Cardiac fibroblast (primary cell): ENCODE measurements at places on chromosomes 12 and 14.

DNA sequence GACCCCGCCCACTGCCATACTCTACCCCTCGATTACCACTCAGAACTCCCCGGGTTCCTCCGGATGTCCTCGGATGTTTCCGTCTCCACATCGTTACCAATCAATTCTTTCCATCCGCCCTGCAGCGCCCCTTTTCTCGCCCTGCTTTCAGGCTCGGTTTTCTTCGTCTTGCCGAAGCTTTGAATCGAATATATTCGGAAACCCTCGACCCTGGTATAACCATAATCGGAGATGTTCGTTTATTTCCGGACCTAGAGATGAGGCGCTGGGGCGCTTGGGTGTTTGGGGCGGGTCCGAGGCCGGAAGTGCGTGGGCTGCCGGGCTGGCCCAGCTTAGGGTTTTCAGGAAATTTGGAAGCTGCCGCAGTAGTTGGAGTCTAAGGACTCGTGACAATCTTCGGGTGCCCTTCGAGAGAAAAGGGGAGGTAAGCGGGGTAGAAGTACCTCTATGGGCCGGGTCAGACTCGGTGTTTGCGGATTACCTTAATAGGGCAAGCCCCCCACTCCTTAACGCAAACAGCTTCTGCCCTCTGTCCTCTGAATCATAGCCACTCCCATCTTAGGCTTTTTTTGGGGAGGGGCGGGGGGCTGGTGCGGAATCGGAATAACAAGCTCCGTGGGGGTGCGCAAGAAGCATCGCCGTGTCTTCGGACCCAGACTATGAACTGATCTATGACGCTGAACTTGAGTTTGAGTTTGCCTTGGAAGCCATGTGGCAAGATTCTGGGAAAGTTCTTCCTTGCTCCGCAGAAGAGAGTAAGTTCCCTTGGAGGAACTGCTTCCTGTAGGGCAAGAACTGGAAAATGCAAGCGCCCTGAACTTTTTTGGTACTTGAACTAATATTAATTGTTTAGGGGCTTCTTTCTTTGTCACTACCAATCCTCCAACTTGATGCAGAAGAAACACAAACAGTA, at the start of gene C14orf119:
C14orf119 (plus strand) TSS at position 310 of the 913 bp plus-strand sequence. CDS start 2,154 bp downstream, outside the sequence.
- DNase-seq, result peak; percentile 100

DNA sequence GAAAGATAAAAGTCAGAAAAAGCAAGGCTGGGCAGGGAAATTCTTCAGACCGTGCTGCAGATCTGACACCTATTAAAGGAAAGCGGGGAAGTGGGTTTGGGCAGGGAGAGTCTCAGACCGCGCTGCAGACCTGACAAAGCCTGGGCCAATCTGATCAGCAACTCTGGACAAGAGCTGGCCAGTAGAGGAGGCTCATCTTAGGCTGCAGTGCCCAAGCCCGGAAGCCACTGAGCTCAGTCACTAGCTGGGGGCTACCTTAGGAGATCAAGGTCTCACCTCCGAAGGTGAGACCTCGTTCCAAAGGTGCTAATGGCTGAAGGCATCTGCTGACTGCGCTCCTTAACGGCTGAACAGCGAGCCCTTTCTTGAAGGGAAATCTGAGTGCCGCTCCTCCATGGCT, 60.2 kb downstream of the SINHCAF start:
- DNase-seq, result no peak

- DNase-seq, result no peak
Observed at GRCh38 chr12:110337912-110338710, 57.1 kb downstream of the ATP2A2 start.

DNA sequence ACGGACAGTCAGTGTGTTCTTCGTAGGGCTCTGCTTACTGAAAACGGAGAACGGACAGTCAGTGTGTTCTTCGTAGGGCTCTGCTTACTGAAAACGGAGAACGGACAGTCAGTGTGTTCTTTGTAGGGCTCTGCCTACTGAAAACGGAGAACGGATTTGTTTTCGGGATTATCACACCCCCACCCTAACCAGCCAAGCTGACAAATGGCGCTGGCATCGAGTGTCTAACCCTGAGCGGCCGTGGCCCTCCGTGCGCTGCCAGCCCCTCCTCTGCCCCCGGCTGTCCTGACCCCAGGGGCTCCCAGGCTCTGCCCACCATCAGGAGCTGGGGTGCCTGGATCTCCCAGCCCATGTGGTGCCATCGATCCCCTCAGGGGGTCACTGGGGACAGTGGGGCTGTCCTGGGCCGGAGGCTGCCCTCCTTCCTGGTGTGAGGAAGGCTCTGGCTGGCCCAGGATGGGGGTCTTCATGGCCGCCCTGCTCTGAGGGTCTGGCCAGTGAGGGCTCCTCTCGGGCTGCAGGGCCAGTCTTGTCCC, 57.3 kb downstream of the FBRSL1 start:
- DNase-seq, result no peak

- DNase-seq, result peak; percentile 92
Observed at GRCh38 chr12:26318661-26319068, 123.3 kb downstream of the SSPN start.

GRCh38 chr14:81211844-81212243, 8.9 kb downstream of the GTF2A1 start:
- peak; percentile 40 for DNase-seq

DNA sequence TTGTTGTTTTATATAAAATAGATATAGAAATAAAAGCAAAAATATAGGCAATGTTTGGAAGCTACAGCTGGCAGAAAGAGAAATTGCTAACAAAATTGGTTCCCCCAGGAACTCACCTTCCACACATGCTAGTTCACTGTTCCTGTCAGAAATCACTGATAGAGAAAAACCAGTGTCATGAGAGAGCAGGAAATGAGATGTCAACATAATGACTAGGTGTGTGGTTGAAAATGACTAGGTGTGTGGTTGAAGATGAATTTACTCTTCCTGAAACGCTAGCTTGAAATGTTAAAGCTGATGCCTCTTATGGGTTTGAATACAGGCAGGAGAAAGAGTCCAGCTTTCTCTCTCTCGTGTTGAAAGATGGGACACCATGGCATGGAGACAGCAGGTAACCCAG, 216.3 kb downstream of the C12orf42 start:
- DNase-seq, result no peak

GRCh38 chr14:83874662-83875061, 1655.3 kb upstream of the FLRT2 start:
- no peak for DNase-seq

DNA sequence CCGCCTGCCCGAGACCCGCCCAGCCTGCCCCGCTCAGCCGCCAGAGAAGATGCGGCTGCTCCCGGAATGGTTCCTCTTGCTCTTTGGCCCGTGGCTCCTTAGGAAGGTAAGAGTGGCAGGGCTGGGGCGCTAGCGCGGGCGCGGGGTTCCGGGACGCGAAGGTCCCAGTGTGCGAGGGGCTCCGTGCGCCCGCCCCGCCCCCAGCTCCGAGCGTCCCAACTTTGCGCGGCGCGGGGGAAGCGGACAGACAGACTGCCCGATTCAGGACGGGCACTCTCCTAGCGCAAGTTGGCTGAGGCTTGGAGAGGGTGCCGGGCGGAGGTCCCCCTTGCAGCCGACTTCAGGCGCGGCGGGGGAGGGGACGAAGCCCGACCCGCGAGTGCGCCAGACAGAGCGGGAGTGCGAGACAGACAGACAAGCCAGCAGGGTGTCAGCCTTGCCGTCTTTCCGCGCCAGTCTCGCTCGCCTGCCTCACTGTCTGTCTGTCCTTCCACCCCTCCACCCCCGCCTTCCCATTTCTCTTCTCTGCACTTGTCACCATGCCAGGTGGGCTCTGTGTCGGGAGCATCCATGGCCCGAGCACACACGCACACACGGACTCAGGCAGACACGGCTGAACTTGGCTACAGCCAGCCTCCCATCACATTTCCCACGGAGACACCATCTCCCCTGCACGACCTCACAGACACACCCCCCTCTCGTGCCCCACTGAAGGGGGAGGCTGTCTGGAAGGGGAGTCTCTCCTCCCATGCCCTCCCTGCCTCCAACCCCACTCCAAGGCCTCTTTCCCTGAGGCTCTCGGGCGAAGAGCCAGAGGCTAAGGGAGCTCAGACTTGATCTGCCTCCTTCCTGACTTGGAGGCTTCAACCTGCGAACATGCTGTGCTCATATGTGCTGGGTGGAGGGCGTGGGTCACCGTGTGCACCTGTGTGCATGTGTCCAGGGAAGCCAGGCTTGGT, 606 bp downstream of the NXPH4 start:
- DNase-seq, result no peak

GRCh38 chr12:40911676-40912075, 219.4 kb downstream of the CNTN1 start:
- DNase-seq, result no peak

- no peak for DNase-seq
Observed at GRCh38 chr14:33408291-33408690, 469.6 kb downstream of the NPAS3 start.

DNA sequence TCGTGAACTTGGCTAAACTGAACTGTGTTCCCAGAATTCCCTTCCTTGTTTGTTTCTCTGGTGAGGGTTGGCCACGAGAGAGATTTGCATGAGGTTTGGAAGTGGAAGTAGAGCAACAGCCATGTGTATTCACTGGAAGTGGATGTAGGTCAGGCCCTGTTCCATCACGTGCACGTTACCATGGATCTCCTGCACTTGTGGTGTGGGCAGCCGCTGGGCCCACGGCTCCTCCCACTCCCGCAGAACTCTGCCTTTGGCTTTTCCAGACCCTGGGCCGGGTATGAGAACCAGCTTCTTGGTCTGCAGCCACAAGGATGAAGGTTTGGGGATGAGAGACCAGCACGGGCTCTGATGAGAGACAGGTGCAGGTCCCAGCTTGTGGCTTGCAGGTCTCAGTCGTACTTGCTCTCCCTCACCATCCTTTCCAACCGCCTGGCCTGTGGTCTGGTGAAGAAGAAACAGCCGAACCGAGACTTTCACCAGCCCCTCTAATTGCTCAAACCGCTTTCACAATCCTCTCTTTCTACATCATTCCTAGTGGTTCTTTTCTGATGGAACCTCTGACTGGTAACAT, 94.9 kb downstream of the DUSP16 start:
- DNase-seq, result no peak

- DNase-seq, result no peak
Observed at GRCh38 chr12:105915997-105916759, 222.6 kb downstream of the NUAK1 start.

- DNase-seq, result no peak
Observed at GRCh38 chr14:59377491-59377890, 87.7 kb downstream of the GPR135 start.

GRCh38 chr12:82329508-82329907, 28.7 kb downstream of the CCDC59 start:
- DNase-seq, result no peak

DNA sequence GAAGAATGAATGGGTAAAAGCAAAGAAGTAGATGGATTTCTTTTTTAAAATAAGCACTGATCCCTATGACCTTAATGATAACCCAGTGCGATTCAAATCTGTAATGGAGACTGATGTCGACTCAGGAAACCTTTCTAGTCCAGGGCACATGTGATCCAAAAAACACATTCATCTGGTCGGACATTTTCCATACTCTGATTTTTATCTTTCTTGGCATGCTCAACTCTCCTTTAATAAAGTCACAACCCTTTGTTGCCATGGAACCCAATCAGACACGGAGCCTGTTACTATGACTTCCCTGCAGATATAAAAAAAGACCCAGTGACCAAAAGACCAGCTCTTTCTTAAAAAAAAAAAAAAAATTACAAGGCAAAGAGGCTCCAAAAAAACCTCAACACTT, 27.9 kb downstream of the TMCC3 start:
- DNase-seq, result peak; percentile 55

- DNase-seq, result no peak
Observed at GRCh38 chr14:38120109-38120508, 87.6 kb upstream of the SSTR1 start.

GRCh38 chr12:33000016-33000415, 103.4 kb upstream of the PKP2 start:
- DNase-seq, result no peak

GRCh38 chr14:51738754-51739153, 87.0 kb downstream of the FRMD6 start:
- DNase-seq, result no peak

- DNase-seq, result peak; percentile 31
Observed at GRCh38 chr14:75068294-75069120, 934 bp upstream of the ZC2HC1C start.

DNA sequence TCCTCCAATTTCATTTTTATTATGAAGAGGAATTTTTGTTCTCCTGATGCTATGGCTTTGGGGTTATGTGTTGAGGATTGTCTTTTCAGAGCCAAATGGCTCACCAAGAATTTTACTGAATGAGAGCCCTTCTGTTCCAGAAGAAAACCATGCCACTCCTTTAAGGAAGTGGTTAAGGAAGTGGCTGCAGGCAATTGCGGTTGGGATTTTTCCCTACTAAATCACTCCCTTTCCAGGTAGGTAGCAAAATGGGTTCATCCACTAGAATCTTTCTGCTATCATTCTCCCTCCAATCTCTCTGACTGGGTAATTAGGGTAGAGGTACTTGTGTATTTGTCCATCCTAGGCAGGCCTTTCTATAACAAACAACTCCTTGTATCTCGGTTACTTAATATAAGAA, 163.1 kb downstream of the TTC8 start:
- no peak for DNase-seq

DNA sequence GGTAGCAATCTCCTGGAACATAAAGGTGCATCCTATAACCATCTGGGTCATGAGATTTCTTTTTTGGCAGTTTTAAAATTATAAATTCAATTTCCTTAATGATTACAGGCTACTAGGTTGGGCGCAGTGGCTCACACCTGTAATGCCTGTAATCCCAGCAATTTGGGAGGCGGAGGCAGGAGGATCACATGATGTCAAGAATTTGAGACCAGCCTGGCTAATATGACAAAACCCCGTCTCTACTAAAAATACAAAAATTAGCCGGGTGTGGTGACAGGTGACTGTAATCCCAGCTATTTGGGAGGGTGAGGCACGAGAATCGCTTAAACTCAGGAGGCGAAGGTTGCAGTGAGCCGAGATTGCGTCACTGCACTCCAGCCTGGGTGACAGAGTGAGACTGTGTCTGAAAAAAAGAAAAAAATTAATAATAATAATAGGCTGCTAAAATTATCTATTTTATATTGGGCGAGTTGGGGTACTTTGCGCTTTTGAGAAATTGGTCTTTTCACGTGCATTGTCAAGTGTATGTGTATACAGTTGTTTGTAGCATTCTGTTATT, 17.2 kb upstream of the ARF6 start:
- DNase-seq, result no peak

- no peak for DNase-seq
Observed at GRCh38 chr12:19095331-19095730, 34.2 kb upstream of the PLEKHA5 start.

GRCh38 chr12:89176676-89177075, 175.6 kb downstream of the DUSP6 start:
- no peak for DNase-seq
